ENCODE measurements at places on chromosomes 4 and X. TPM values are rescaled to one million over a fixed set of nuclear protein-coding genes. Genes with fewer than 3 reads are reported as not detected.

The DNAAF6 gene
- total RNA-seq = not detected

The HPGD gene
- not detected for total RNA-seq

The ZDHHC15 gene
- 0.15 TPM for total RNA-seq

The PABPC4L gene
- 4.3 TPM for total RNA-seq

The YY2 gene
- total RNA-seq = 4.7 TPM

DNA sequence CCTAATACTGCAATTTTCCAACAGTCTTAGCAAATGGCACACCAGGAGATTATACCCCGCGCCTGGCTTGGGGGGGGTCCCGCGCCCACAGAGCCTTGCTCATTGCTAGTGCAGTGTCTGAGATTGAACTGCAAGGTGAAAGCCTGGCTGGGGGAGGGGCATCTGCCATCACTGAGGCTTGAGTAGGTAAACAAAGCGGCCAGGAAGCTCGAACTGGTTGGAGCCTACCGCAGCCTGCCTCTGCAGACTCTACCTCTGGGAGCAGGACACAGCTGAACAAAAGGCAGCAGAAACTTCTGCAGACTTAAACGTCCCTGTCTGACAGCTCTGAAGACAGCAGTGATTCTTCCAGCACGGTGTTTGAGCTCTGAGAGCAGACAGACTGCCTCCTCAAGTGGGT lies 172.8 kb upstream of the NAP1L5 start:
- no peak for DNase-seq

DNA sequence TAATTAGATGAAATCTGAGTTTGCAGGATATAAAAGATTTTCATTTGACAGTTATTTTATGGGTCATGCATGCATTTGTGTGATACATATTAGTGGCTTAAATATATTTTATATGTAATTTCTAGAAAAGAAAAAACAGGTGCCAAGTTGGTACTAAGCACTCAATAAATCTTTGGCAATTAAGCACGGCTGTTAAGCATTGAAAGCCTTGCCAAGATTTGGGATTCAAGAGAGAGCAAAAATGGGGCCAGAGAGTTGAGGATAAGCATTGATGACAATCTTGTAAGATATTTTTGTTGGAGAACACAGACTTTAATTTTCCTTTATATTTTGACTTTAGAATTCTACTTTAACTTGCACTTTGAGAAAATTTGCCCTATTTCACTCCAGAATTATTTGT lies 249.8 kb upstream of the MAD2L1 start:
- no peak for DNase-seq

DNA sequence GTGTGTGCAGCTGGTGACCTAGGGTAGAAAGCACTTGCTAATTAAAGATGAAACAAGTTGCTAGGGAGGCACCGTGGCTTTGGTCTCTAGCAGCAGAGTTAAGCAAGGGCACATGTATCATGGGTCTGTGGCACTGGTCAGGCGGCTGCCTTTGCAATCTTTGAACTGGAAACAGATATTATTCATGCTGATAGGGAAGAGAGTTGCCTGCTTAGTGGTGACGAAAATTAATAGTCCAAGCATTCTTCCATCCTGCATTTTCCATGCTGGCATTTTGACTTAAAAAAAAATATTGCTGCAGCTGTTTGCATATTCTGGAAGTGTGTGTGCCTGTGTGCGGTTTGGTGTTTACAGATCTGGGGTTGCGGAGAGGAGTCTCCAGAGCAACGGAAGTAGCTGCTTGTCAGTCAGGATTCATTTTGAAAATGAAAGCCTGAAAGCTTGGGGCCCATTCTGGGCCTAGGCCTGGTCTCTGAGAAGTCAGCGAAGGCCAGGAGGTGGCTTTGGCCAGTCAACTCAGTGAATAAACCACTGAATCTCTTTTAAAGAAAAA lies 2.3 kb upstream of the SOWAHD start:
- DNase-seq = no peak

DNA sequence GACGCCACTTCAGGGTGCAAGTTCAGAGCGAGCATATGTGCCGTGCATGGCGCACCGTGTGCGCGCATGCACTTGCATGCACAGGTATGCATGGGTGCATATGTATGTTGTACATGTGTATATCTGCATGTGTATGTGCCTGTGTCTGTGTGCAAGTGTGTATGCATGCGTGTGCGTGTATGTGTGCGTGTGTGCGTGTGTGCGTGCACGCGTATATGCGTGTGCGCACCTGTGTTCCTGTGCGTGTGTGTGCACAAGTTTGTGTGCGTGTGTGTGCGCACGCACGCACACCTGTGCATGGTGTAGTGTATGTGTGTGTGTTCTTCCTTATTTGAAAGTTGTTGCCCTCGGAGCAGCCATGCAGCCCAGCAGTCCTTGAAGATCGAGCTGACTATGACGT lies 76.8 kb downstream of the GPR143 start:
- no peak for DNase-seq

- no peak for DNase-seq
Measured at GRCh38 chrX:39667736-39668482, 429.8 kb downstream of the BCOR start.

DNA sequence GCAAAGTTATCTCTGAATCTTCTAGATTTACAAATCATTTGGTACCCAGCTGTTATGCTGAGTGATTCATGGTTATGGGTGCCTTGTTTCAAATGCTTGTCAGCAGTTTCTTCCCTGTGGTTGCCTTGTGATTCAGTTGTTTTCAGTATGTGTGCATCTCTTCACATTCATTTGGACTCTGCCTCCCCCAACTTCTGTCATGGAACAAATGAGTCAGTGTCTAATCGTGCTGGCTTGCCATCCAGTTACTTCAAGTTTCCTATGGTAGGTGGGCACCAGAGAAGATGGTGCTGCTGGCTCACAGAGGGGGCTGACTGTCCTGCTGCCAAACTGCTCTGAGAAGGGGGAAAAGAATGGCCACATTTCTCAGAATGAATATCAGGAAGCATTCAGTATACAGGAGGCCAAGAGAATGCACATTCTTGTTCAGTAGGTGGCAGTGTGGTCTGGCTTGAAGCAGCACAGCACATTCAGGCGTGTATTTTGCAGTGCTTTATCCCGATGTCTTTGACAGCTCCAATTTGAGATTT lies 260.9 kb downstream of the GLUD2 start:
- no peak for DNase-seq

- DNase-seq = no peak
Measured at GRCh38 chr4:67500373-67500772, 44.9 kb downstream of the CENPC start.

The FBXW7 gene
- total RNA-seq = 21.4 TPM

- DNase-seq = no peak
Measured at GRCh38 chr4:94714365-94715160, 43.2 kb upstream of the BMPR1B start.

GRCh38 chr4:158999166-158999682 lies 103.7 kb upstream of the RAPGEF2 start:
- no peak for DNase-seq

The MED12 gene
- total RNA-seq = 39.8 TPM

The OTUD6A gene
- total RNA-seq = not detected
